ENCODE measurements at places on chromosomes 3 and 15.
A peak's percentile ranks its signal among the peaks of the same experiment; 100 is the strongest.

DNA sequence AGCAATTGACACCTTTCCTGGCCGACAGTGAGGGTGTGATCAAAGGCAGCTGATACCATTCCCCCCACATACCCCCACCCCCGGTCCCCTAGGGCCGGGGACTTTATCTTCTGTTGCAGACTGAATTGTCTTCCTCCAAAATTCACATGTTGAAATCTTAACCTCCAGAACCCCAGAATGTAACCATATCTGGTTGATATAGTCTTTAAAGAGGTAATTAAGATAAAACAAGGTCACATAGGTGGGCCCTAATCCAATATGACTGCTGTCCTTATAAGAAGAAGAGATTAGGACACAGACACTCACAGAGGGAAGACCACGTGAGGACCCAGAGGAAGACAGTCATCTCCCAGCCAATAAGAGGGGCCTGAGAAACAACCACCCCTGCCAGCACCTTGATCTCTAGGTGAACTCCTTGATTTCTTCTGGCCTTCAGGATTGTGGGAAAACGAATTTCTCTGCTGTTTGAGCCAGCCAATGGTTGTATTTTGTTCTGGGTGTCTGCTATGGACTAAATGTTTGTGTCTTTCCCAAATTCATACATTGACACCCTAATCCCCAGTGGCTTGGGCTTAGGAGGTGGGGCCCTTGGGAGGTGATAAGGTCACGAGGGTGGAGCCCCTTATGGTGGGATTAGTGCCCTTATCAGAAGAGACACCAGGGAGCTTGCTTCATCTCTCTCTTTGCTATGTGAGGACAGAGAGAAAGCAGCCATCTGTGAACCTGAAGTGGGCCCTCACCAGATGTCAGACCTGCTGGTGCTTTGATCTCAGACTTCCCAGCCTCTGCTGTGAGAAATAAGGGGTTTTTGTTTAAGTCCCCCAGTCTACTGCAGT lies 144.0 kb downstream of the CHSY1 start:
- DNase-seq: no peak

DNA sequence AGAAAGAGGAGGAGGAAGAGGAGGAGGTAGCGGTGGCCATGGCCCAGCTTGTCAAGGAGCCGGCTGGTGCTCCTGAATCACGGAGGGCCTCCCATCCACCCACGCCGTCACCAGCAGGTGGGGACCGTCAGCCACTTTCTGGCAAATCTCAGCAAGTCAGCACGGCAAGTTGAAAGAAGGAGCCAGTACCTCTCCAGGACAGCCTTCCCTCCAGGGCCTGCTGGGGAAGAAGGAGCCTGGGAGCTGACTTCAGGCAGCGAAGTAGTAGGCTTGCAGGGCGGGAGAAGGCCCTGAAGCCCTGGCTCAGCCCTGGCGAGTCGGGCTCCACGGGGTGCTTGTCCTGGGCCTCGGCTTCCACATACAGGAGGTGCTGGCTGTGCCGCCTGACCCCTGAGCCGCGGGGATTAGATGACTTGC lies 99.2 kb upstream of the TRPM1 start:
- peak; percentile 73 for DNase-seq

- no peak for DNase-seq
Observed at GRCh38 chr3:129633751-129634481, 27.4 kb upstream of the PLXND1 start.

DNA sequence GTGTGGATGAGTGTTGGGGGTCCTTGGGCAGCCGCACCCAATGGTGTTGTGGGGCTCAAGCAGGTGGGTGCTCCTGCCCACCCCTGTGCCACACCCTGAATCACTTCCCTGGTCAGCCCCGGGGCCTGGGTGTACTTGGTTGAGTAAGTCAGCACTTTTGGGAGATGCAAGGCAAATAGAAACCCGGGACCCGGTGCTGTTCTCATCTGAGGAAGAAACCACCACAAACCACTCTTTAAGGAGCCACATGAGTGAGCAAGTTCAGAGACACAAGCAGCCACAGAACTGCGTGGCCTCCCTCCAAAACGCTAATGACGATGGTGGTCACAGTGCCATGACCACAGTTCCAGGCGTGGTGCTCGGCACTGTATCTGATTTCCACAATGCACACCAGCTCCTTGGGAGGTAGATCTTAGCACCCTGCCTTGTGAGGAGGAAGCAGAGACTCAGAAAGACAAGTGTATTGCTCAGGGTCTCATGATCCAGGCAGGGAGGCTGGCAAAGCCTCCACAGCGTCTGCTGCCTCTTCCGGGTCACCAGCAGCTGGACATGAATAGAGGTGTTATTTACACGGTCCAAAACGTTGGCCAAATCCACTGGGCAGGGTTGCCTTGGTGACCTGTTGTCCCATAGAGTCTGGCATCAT lies 118.2 kb upstream of the ALDH1A3 start:
- DNase-seq: no peak
